ENCODE measurements at places on chromosomes 13 and 19. TPM values are rescaled to one million over a fixed set of nuclear protein-coding genes. Genes with fewer than 3 reads are reported as not detected.

The KIR3DL3 gene
- polyA plus RNA-seq = not detected

The TMEM59L gene
- polyA plus RNA-seq = 3.2 TPM

The GPR4 gene
- polyA plus RNA-seq = 5.1 TPM

The URAD gene
- polyA plus RNA-seq = not detected

The SERPINE3 gene
- 0.17 TPM for polyA plus RNA-seq

The PVR gene
- 21.3 TPM for polyA plus RNA-seq

The CGB8 gene
- not detected for polyA plus RNA-seq

The CLEC17A gene
- 0.30 TPM for polyA plus RNA-seq

The PGLYRP1 gene
- 1.3 TPM for polyA plus RNA-seq

The USPL1 gene
- 25.2 TPM for polyA plus RNA-seq

The PEAK3 gene
- polyA plus RNA-seq = 0.07 TPM

The FUT6 gene
- 4.2 TPM for polyA plus RNA-seq

The REEP6 gene
- 20.9 TPM for polyA plus RNA-seq

The ZSCAN22 gene
- polyA plus RNA-seq = 3.7 TPM

The SYNE4 gene
- 1.7 TPM for polyA plus RNA-seq

The TEX101 gene
- not detected for polyA plus RNA-seq

The MAST1 gene
- polyA plus RNA-seq = 1.0 TPM

The CCDC8 gene
- polyA plus RNA-seq = 50.7 TPM

The C19orf73 gene
- polyA plus RNA-seq = 0.40 TPM

The MZF1 gene
- polyA plus RNA-seq = 21.8 TPM

The RGCC gene
- 16.1 TPM for polyA plus RNA-seq

The MYBPC2 gene
- 2.7 TPM for polyA plus RNA-seq

The TYK2 gene
- polyA plus RNA-seq = 117 TPM

The ZNF304 gene
- polyA plus RNA-seq = 19.0 TPM

The CD37 gene
- 30.2 TPM for polyA plus RNA-seq

The SYT5 gene
- polyA plus RNA-seq = 0.17 TPM

All from left renal pelvis (tissue), 4 donors.